Stimulated activated CD8-positive, alpha-beta memory T cell treated with anti-CD3 and anti-CD28 coated beads, Interleukin-2, amount 100 ng/mL, for 1 hour (primary cell): ENCODE measurements at places on chromosomes 12 and 14.

DNA sequence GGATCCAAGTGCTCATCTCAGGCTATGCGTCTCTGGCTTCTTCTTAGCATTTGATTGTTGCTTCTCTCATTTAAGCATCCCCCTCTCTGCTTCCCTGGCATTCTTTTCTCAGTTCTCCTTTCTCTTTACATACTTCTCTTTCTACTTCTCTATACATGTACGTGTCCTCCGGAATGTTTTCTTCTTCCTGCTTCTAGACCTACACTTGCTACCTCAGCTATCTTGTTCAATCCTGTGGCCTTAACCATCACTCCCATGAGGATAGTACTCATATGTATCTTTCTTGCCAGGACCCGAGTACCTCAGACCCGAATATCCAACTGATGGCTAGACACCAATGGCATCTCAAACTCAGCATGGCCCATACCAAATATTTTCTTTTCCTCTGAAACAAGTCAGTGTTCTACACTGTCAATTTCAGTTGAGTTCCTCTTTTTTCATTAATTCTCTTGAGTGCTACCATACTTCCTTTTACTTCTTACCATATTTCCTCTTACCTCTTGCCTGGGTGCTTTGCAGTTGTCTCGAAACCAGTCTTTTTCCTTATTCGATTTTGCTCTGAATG lies 115.1 kb upstream of the SLC38A2 start:
- DNase-seq, result no peak

- DNase-seq, result no peak
Measured at GRCh38 chr12:53048780-53049401, 974 bp upstream of the TNS2 start.

DNA sequence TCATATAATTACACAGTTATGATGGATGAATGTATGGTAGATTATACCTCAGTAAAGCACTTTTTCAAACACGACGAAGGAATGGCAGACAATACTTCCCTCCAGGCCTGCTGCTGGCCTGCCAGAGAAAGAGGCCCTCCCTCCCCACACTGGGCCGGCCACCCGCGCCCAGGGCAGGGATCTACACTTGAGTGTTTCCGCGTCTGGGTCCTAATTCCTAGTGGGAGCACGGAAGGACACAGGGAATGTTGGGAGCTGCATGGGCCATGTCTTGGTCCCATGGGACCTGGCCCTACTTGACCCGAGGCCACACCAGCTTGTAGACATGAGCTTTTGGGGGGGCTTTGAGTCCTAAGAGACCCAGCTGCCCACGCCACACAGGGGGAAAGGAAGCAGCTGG lies 52.0 kb downstream of the STX2 start:
- no peak for DNase-seq

DNA sequence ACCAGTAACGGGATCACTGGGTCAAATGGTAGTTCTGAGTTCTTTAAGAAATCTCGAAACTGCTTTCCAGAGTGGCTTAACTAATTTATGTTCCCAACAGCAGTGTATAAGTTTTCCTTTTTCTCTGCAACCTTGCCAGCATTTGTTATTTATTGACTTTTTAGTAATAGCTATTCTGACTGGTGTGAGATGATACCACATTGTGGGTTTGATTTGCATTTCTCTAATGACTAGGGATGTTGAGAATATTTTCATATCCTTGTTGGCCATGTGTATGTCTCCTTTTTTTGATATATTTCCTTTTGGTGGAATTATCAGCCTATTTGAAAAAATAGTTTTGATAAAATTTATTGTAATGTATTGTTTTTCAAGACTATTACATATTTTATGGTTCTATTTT lies 701.2 kb upstream of the FBXO33 start:
- no peak for DNase-seq

- DNase-seq, result no peak
Measured at GRCh38 chr14:77458249-77458950, 507 bp downstream of the AHSA1 start.

DNA sequence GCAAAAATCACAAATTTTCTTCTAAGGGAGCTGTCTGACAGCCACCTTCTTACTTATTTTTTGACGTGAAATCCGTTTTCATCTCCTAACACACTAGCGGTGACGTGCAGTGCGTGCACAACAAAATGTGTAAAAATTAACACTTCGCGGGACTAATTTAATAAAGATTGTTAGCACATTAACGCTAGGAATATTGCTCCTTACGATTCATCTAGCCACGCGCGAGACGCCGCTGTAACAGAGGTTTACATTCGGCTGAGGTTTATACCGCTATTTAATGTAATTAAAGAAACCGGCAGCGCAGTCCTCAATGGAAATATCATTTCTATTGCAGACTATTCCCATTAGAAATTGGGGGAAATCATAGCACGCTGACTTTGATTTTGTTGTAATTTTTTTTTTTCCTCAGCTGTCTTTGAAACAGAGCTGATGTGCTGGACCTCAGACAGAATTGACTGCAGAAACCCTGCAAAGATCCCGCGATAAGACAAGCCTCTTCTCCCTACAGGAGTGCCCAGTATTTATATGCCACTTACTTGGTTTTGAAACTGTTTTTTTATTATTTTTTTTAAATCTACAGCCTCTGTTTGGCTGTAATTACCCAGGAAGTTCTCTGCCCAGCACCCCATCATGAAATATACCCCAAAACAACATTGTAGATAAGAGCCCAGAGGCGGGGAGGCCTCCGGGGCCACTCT lies 31.2 kb downstream of the BCL11B start:
- DNase-seq, result no peak

GRCh38 chr12:99920353-99920960 lies 64.3 kb downstream of the ANKS1B start:
- no peak for DNase-seq

DNA sequence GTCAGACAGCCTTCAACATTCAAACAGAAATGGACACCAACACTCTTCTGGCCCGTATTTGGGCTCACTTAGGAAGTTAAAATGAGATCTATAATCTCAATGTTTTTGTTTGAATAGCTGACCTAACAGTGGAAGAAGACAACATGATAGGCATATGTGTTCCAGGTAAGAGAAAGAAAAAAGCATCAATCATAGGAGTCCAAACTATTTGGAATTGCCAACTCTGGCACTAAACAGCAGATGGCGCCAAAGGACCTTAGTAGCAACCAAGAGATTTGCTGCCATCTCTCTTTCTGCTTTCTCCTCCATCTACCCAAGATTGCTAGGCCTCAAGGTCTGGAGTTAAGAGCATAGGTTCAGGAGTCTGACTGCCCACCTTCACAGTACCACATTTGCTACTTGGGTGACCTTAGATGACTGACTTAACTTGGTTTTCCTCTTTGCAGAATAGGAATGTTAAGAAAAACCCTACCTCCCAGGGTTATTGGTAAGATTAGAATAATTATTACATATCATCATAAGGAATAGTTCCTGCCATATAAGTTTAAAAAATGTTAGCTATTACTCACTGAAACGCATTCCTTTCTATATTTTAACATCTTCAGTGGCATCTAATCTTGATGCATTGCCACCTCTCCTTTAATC lies 30.2 kb downstream of the PEX5 start:
- DNase-seq, result peak; percentile 50

DNA sequence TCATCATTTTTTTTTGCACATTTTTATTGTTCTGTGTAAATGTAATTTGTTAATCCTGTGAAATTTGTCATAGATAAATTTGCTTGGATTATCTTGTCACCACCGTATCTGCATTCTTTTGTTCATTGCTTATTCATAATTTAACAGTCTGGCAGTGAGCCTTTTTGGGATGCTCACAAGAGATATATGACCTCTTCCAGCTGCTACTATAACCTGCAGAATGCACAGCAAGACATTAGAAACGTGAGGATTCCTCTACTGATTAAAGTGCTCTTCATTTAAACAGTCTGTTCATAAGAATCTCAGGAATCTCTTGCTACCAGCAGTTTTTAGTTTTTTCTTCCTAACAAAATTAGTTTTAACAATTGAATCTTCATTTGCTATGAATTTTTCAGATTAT lies 9.1 kb downstream of the NPAS3 start:
- DNase-seq, result no peak

DNA sequence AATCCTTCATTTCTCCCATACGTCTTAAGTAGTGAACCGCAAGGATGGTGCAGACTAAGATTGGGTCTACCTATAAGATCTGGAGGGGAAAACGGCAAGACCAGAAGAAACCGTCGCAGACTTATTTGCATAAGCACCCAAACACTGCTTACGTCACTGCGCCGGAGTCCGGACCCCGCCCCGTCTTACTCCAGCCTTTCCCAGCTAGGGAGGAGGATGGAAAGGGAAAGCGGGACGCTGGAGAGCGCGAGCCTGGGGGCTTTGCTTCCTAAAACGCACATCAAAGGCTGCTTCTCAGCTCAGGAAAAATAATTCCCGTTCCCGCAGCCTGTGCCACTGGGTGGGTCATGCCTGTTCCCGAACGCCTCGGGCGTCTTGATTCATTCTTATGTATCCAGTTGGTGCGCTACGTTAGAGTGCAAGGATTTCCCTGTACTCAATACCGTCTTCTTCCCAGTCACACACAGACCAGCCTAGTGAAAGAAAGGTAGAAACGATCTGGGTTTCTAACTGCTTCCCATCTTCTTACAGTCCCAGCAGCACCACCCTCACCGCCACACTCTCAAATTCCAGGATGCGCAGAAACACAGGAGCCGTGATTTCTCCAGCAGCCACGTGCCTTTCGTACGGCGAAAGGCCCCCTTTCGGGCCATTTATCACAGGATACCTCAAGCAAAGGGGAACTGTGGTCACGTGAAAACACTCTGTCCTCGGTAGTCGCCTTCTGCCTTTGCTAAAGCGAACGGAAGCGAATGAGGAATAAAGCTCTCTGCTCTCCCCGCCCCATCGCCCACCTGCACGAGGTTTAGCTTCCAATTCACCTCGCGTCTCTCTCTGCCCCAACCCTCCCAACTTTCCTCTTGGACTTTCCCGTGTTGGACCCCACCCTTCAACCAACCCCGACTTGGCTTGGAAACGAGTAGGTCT lies 1.1 kb downstream of the SLC6A15 start:
- no peak for DNase-seq

DNA sequence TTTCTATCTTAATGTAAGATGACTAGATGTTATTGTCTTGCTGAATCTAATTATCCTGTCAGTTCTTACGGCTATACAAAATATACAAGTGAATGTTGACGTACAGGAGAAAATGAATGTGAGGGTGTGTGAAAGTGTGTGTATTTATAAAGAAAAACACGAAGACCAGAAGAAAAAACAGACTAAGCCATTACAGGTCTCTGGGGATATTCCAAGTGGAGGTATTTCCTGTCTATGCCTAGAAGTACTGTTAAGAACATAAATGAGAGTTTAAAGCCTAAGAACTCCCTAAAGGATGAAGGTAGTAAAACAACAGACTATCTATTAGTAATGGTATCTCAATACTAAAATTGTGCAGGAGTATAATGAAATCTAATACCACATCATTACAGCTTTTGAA lies 7.6 kb downstream of the MDM1 start:
- no peak for DNase-seq

GRCh38 chr14:105857826-105858675 lies 331.7 kb downstream of the TMEM121 start:
- DNase-seq, result no peak

DNA sequence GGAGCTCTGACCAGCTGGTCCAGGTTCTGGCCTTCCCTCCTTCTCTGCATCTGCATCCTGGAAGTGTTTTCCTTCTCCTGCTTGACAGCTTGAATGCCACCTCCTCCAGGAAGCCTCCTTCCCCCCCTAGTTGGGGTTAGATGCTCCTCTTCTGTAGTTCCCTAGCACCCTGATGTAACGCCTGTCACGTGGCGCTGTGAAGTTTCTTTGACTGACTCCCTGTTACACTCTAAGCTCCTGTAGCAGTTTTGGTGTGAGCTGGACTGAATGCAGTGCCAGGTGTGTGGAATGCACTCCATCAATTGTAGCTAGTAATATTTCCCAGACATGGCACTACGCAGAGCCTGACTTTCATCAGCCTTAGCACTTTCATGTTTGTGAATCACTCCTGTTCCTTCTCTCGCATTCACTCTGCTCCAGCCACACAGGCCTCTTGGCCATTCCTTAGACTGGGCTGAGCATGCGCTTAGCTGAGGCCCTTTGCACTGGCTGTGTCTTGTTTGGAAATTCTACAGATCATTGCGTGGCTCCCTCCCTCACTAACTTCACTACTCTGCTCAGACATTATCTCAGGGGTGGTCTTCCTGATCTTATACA lies 2.1 kb upstream of the FAIM2 start:
- DNase-seq, result no peak

DNA sequence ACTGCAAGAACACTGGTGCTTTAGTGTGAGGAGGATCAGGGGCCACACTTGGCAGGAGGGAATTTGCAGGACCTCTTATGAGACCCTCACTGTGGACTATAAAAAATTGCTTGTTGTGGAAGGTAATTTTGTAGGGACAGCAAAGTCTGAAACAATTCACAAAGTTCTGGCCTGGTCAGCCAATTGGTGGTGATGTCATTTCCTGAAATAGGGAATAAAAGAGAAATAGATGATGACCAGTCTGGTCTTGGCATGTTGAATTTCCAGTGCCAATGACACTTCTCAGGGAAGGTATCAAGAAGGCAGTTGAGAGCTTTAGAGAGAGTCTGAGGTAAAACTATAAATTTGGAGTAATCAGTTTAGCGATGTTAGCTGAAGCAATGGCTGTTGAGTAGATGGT lies 129.3 kb upstream of the LMNTD1 start:
- DNase-seq, result no peak

GRCh38 chr12:29146196-29146595 lies 2.9 kb upstream of the FAR2 start:
- DNase-seq, result no peak
